ENCODE measurements at places on chromosomes 12 and 14.

GRCh38 chr12:69284131-69284530 is 44.8 kb downstream of the CPSF6 start:
- DNase-seq: no peak

DNA sequence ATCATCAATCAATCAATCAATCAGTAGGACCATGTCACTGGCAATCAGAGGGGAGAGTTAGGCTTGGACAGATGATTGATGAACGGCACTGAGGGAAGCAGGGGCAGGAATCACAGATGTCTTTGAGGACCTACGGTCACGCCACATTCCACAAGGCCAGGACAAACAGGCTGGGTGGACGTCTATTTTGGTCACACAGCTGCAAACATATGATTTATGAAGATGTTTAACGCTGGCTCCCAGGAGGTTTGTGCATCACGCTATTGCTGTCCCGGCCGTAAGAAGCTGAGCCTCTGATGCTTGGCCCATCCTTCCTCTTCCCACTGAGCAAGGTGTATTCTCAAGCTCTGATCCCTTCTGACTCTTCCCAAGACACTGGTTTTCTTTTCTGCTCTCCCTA is 160.8 kb downstream of the FOXN3 start:
- DNase-seq: no peak

DNA sequence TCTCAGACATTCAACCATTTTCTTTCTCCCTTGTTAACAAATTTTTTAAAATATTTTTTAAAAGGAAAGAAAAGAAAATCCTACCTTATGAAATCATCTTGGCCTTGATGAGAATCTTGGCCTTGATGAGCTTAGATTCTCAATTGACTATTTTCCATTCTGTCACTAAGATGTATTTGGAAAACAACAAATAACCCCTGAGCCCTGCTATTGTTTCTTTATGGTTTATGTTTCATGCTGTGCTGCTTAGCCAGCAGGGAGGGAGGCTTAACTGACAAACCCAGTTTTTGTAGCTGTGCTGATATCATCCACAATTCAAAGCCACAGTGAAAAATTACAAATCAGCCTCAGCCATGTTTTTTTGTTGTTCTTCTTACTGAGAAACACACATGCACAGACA is 404.1 kb downstream of the RAD51B start:
- DNase-seq: no peak

DNA sequence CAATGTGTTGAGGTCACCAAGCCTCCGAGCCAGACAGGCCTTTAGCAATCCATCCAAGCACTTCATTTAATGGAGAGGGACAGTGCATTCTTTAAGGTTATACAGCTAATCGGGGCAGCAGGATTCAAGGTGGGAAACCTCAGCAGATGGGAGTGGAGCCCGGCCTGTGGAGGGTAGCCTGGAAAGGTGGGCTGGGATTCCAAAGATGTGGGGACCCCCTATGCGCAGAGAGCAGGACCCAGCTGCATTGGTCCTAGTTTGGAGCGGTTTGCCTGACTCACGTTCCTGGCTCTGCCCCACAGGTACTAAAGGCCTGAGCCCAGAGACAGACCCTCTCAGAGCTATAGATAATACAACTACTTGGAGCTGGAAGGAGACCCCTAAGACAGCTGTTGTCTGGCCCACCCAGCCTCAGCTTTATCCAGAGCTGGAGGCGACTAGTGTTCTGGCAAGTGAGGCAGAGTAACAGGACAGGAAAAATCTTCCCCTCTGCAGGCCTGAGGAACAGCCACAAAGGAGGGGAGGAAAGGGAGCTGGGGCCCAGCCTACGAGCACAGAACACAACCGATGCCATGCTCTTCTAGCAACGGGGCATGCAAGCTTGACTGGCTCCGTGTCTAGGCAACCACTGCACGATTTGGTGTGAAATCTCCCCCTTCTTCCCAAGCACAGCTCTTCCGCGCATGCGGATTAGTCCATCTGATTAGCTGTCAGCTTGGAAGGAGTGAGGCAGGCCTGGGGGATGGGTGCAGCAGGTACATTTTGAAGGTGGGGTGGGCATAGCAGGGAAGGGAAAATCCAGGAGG is 1.1 kb upstream of the MYH7 start:
- no peak for DNase-seq

GRCh38 chr14:106883218-106883692 is 1356.9 kb downstream of the TMEM121 start:
- no peak for DNase-seq

DNA sequence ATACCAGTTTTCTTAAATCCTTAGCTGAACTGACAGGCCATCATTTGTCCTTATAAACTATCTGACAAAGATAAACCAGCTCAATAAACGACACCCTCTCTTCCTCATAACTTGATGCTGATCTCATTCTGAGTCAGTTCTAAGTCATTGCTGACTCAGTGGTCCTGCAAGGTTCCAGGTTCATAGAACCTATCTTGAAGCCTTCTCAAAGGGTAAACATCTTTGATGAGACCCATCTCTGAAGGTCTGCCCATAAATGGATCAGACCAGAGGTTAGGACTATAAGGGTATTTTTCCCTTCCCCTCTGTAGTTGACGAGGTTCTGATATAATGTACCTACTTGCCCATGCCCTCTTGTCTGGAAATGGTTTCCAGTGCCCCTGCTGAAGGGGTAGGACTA is 11.9 kb downstream of the NAA25 start:
- DNase-seq: no peak
